ENCODE measurements at places on chromosomes 5 and 9. TPM values are rescaled to one million over a fixed set of nuclear protein-coding genes. Genes with fewer than 3 reads are reported as not detected.

The MYORG gene
- 1.0 TPM for total RNA-seq

The CD180 gene
- total RNA-seq, result not detected

The PCDHGC3 gene
- total RNA-seq, result 146 TPM

The MCTP1 gene
- total RNA-seq, result 26.7 TPM

The FBP2 gene
- total RNA-seq, result not detected

The SLIT3 gene
- 24.1 TPM for total RNA-seq

The IFNA2 gene
- total RNA-seq, result not detected

The DDX4 gene
- total RNA-seq, result not detected

The PLAC8L1 gene
- total RNA-seq, result 1.3 TPM

The CBY3 gene
- total RNA-seq, result not detected

The LCP2 gene
- total RNA-seq, result 19.1 TPM

GRCh38 chr9:117926031-117926658 lies 221.9 kb downstream of the TLR4 start:
- H3K27me3 ChIP-seq, result no peaks in the 10 kb centered on the region
- no peak overlapping the region for H3K27ac ChIP-seq
- H3K36me3 ChIP-seq, result no peaks in the 10 kb centered on the region
- no peaks in the 10 kb centered on the region for H3K4me1 ChIP-seq

DNA sequence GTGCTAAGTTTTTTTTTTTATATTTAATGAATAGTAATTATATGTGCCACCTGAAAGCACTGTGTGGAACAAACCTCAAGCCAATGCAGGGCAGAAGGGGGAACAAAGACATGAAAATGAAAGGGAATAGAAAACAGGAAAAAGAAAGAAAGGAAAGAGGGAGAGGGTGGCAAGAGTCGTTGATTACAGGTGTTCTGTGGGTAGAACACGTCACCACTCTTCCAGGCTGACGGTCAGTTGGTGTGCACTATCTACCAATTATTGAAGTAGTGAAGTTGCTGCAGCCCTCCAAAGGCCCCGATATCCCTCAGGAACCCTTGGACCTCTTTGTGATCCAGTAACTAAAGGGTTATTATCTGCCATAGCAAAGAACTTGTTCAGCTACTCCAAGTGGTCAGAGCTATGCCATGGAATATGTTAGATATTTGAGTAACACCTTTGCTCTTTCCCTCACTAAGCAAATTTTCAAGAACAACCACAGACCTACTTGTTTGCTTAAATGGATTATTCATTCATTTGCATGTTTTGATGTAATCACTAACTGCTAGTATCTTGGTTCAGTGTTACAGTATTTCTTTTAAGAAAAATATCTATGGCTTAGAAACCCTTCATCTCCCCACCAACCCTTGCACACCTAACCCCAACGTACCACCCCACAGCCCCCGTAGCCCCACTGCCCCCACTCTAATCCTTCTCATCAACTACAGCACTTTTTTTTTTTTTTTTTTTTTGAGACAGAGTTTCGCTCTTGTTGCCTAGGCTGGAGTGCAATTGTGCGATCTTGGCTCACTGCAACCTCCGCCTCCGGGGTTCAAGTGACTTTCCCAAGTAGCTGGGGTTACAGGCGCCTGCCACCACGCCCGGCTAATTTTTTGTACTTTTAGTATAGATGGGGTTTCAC lies 31.3 kb downstream of the FYB1 start:
- no peaks in the 10 kb centered on the region for H3K4me1 ChIP-seq
- H3K27ac ChIP-seq, result no peak overlapping the region
- no peak for DNase-seq
- H3K27me3 ChIP-seq, result peaks cover 4% of the 10 kb centered on the region

GRCh38 chr5:169653091-169653490 lies 16.0 kb downstream of the DOCK2 start:
- no peak overlapping the region for H3K27ac ChIP-seq
- no peaks in the 10 kb centered on the region for H3K36me3 ChIP-seq
- no peak for DNase-seq
- H3K4me1 ChIP-seq, result no peaks in the 10 kb centered on the region

GRCh38 chr5:55306641-55307382 lies 682 bp downstream of the DHX29 start:
- H3K36me3 ChIP-seq, result no peaks in the 10 kb centered on the region
- H3K4me3 ChIP-seq, result peak overlapping the region; percentile 64
- no peaks in the 10 kb centered on the region for H3K27me3 ChIP-seq
- H3K27ac ChIP-seq, result peak overlapping the region; percentile 94
- DNase-seq, result no peak
- peaks cover 15% of the 10 kb centered on the region for H3K4me1 ChIP-seq

GRCh38 chr9:27382975-27383374 lies 86.0 kb upstream of the EQTN start:
- no peaks in the 10 kb centered on the region for H3K4me1 ChIP-seq
- no peak for DNase-seq
- no peaks in the 10 kb centered on the region for H3K36me3 ChIP-seq

DNA sequence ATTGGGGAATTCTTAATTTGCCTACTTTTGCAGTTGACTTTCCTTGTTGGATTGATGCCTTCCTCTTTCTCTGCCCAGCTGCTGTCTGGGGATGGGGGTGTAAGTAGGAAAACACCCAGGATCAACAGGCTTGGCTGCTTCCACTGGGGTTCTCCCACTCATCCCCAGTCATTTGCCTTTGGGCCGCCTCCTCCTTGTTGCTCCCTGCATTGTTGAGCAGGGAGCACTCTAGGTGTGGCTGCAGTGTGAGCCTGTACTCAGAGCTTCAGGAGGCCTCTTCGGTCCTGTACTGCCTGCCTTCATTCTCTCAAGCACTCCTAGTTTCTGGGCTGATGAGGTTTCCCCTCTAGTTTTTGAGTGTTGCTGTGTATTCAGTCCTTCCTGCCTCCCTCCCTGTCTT lies 12.1 kb downstream of the RHOBTB3 start:
- H3K36me3 ChIP-seq, result no peaks in the 10 kb centered on the region
- H3K27me3 ChIP-seq, result no peaks in the 10 kb centered on the region
- no peak for DNase-seq
- H3K27ac ChIP-seq, result no peak overlapping the region
- H3K4me3 ChIP-seq, result no peak overlapping the region
- H3K4me1 ChIP-seq, result no peaks in the 10 kb centered on the region

DNA sequence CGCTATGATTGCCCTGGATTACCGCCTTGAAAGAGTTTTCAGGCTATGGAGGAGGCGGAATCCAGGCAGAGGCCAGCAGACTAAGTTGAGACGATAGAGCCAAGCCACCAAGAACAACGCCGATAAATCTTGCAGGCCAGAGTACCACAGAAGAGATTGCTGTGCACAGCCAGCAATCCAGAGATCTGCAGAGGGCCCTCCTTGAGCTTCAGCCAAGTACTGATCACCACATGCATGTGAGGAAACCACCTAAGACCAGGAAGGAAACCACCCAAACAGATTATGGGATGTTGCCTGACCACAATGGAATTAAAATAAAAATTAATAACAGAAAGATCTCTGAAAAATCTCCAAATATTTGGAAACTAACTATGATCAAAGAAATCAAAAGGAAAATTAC lies 74.9 kb downstream of the GCNT4 start:
- no peaks in the 10 kb centered on the region for H3K36me3 ChIP-seq
- no peaks in the 10 kb centered on the region for H3K4me1 ChIP-seq
- DNase-seq, result no peak
- no peak overlapping the region for H3K4me3 ChIP-seq
- no peaks in the 10 kb centered on the region for H3K27me3 ChIP-seq

- no peaks in the 10 kb centered on the region for H3K27me3 ChIP-seq
- no peaks in the 10 kb centered on the region for H3K36me3 ChIP-seq
- no peak overlapping the region for H3K4me3 ChIP-seq
- H3K27ac ChIP-seq, result no peak overlapping the region
Measured at GRCh38 chr9:94560237-94560636, 5.4 kb downstream of the PCAT7 start.

DNA sequence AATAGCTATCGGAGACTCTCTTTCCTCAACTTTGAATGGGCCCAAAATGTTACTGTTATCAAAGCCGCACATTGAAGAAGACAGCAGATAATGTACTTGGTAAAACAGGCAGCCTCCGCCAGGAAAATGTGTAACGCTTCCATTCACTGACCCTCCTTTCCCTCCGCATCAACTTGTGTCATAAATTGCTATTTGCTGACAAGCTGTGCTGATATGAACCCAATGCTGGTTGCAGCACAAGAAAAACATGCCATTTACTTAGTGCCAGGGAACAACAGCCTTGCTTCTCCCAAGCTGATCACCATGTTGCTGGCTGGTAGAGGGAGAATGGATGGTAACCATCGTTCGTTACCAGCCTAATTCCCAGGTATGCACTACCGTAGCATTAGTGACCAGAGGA lies 162.6 kb upstream of the PPP1R2B start:
- no peaks in the 10 kb centered on the region for H3K27me3 ChIP-seq
- DNase-seq, result no peak
- H3K4me1 ChIP-seq, result no peaks in the 10 kb centered on the region
- H3K4me3 ChIP-seq, result no peak overlapping the region
- no peaks in the 10 kb centered on the region for H3K36me3 ChIP-seq

- H3K4me1 ChIP-seq, result no peaks in the 10 kb centered on the region
- no peaks in the 10 kb centered on the region for H3K27me3 ChIP-seq
- H3K36me3 ChIP-seq, result no peaks in the 10 kb centered on the region
- no peak for DNase-seq
- H3K27ac ChIP-seq, result no peak overlapping the region
Measured at GRCh38 chr5:93654676-93655075, 71.7 kb downstream of the NR2F1 start.

GRCh38 chr5:176916337-176916736 lies 17.2 kb upstream of the HK3 start:
- no peak overlapping the region for H3K27ac ChIP-seq
- H3K27me3 ChIP-seq, result no peaks in the 10 kb centered on the region
- no peak for DNase-seq
- no peak overlapping the region for H3K4me3 ChIP-seq
- no peaks in the 10 kb centered on the region for H3K4me1 ChIP-seq
- H3K36me3 ChIP-seq, result no peaks in the 10 kb centered on the region

- H3K27me3 ChIP-seq, result no peaks in the 10 kb centered on the region
- no peaks in the 10 kb centered on the region for H3K36me3 ChIP-seq
- DNase-seq, result no peak
- no peak overlapping the region for H3K27ac ChIP-seq
Measured at GRCh38 chr9:720239-720881, 121.1 kb upstream of the DMRT1 start.

DNA sequence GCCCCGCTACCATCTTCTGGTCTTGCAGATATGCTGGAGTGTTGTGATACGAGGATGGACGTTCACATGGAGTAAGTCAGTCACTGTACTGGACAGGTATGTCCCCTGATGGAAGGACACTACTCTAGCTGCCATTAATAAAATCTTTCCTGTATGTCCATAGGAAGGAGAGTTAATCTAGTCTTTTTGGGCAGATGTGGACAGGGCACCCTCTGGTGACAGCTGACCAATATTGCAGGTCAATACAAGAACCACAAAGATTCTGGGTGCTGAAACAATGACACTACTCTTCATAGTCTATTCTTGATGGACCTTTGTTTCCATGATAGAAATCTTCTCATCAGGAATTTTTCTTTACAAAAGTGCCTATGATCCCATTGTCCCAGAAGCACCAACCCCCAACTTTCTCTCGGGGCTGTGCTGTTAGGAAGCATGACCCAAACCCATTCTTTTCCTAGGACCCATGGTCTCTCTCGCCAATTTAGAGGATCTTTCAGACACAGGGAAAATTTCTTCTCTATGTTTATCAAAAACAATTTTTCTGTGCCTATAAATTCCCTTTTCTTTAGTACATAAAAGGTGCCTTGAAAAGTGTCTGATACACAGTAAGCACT lies 376.9 kb downstream of the DTWD2 start:
- no peak for DNase-seq
- no peak overlapping the region for H3K27ac ChIP-seq
- no peak overlapping the region for H3K4me3 ChIP-seq
- no peaks in the 10 kb centered on the region for H3K36me3 ChIP-seq
- no peaks in the 10 kb centered on the region for H3K27me3 ChIP-seq

DNA sequence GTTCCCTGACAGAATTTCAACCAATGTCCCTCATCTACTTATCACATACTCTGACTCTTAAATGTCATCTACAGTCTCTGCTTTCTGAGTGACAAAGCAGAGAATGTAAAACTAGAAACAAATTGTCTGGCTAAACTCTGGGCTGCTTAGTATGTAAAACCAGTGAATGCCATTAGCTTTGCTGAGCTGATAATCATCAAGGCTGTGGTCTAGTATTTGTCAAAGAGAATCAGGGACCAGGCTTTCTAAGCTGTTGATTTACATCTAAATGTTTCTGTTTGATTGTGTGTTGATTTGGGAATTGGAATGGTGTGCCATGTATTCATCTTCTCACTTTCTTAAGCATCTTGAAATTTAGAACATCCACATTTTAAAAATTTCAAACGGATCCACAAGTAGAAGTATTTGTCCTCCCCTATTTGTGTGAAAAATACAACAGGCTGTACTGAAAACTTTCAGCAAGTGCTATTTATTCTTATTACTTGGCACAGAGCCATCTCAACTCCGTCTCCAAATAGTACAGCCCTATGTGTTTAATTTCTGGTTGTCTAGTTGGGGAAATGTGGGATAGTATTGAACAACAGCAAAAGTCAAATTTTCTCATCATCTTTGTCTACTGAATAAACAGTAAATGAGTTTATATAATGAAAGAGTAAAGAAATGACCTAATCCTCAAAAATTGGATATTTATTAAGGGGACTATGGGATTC lies 251.5 kb downstream of the KCTD16 start:
- H3K36me3 ChIP-seq, result no peaks in the 10 kb centered on the region
- no peak overlapping the region for H3K27ac ChIP-seq
- no peaks in the 10 kb centered on the region for H3K27me3 ChIP-seq
- H3K4me1 ChIP-seq, result no peaks in the 10 kb centered on the region
- no peak overlapping the region for H3K4me3 ChIP-seq

DNA sequence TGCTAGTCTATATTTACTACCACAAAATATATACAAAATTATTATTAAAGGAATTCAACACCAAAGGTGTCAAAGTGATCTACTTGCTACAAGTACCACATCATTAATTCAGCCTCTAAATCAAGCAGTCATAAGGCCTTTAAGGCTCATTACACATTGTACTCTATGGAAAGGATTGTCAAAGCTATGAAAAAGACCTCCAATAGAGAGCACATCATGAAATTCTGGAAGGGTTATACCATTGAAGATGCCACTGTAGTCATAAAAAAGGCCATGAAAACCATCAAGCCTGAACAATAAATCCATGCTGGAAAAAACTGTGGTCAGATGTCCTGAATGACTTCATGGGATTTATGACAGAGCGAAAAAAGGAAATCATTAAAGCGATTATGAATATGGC lies 708.0 kb upstream of the FAM174A start:
- H3K27me3 ChIP-seq, result no peaks in the 10 kb centered on the region
- H3K4me1 ChIP-seq, result no peaks in the 10 kb centered on the region
- DNase-seq, result no peak
- H3K27ac ChIP-seq, result no peak overlapping the region
